T-helper 2 cell (primary cell): ENCODE measurements at places on chromosomes 3 and 15.
A peak's percentile ranks its signal among the peaks of the same experiment; 100 is the strongest.

DNA sequence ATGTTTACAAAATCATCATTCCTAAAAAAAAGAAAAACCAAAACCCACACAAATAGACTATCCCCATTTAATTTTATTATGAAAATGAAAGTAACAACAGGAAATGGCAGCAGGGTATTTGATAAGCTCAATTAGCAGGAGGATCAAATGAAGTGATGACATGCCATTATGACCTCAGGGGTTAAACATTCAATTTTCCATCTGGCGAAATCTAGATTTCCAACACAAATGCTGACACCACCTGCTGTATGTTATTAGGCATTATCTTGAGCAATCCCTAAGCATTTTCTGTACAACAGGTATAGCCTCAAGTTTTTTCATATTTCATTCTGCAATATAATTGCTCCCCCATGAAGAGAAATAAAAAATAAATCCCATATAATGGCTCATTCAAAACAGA lies 57.1 kb downstream of the SHQ1 start:
- DNase-seq, result no peak

DNA sequence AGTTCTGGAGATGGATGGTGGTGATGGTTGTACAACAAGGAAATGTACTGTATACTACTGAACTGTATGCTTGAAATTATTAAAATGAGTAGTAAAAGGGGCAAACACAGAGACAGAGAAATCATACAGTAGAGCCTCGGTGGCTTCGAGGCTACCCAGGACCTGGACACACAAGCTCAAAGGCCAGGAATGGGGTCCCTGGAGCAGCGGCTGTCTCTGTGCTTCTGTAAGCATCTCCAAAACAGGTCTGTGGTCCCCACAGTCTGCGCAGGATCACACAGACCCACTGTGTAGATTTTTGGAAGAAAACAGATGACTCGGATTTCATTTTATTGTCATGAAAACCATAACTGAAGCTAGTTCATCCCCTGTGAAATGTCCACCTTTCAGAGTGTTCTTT lies 39.7 kb downstream of the PGPEP1L start:
- DNase-seq, result no peak

GRCh38 chr3:155131104-155131503 lies 51.0 kb downstream of the MME start:
- peak; percentile 4 for DNase-seq

DNA sequence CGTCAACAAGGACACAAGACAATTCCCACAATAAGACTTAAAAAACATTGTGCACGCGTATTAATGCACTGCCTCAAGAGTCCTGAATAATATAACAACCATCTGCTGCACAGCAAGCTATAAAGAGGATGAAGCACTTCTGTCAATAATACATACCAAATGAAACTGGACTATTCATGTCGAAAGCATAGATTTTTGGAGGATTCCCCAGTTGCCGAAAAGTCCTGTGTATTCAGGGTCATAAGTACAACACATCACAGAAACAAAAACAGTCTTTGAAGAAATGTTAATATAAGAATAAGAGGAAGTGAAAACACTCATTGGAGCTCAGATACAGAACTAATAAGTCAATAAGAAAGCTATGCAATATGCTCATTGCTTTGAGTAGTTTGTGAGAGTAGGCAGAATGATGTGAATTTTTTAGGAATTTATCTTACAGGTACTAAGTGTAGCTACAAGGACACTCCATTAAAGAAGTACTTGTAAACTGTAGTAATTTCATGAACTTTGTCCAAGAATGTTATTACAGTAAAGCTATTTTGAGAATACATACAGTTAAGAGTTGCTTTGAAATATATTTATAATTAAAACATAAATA lies 31.6 kb downstream of the CBLB start:
- DNase-seq, result no peak

- no peak for DNase-seq
Observed at GRCh38 chr3:67384760-67385397, 269.5 kb downstream of the SUCLG2 start.

DNA sequence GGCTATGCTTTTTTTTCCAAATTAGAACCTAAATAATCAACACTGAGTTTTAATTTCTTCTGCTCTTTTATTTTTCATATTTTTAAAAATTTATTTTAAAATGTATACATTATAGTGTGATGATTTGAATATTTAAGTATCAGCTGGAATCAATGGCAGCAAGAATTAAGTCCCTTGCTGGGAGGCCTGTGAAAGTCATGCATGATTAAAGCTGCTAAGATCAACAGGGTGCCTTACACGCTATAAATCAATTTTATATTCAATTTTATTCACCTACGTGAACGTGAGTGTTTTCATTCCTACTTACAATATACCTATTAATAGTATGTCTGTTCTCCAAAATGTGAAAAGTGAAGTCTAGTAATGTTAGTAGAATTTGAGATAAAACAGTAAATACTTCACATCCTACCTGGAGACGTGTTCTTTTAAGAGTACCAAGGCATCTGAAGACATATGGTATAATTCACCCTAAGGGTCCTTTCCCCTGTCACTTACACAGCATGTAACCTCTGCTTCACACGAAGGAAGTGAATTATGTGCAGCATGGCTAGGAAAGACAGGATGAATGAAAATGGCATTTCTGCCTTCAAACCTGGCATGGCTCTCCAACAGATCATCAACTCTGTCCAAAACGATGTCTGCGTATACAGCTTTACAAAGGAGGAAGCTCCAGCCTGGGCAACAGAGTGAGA lies 640.4 kb upstream of the ROBO1 start:
- no peak for DNase-seq

- DNase-seq, result no peak
Observed at GRCh38 chr3:124257336-124257864, 265.5 kb upstream of the ROPN1 start.

DNA sequence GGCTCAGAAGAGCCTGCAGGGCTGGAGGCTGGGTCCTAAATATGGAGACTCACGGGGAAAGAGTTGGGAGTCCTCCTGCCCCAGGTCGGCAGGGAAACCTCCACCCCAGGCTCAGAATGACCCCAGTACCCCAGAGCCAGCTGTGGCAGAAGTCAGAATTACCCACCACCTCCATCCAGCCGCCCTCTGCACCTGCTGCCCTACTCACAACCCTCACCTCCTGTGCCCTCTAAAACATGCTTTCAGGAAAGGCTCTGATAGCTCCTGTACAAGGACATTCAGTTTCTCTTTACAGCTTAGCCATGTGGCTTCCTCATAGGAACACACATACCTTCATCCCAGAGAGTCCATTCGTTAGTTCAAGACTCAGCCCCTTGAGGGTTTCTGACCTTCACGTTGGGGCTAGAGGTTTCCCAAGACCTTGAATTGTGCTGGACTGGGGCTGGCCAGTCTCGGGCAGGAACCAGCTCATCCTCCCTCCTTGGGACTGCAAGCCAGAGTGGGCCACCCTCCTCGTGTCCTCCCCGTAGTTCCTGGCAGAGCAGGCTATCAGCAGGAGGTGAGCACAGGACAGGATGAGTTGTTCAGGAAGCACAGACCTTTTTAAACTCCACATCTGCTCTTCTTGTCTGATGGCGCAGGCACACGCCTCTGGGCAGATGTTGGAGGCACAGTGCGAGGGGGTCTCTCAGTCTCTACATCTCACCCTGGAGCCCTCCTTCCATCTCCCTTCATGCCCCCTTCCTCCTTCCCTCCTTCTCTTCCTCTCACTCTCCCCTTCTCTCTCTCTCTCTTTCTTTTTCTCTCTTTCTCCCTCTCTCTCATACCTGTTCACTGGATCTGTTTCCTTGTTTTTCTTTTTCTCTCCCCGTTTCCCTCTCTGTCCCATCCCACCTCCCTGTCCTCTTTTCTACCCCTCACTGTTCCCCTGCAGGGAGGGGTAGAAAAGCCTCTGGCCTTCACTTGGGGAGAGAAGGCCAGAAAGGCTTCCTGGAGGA lies 55.9 kb upstream of the NR2C2 start:
- no peak for DNase-seq

DNA sequence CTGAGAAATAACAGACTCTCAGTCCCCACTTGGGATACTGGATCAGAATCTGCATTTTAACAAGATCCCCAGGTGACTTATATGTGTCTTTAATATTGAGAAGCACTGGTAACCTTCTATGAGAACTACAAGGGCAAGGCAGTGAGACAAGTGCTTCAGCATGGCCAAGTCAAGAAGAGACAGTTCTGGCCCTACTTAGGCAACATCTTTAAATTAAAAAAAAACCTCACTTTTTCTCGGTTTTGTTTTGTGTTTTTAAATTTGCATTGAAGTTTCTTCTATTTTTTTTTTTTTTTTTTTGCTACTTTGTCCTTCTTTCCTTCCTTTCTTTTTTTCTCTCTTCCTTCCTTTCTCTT lies 42.5 kb upstream of the SPTSSB start:
- no peak for DNase-seq

GRCh38 chr3:71232175-71232679 lies 351.3 kb downstream of the FOXP1 start:
- DNase-seq, result no peak

DNA sequence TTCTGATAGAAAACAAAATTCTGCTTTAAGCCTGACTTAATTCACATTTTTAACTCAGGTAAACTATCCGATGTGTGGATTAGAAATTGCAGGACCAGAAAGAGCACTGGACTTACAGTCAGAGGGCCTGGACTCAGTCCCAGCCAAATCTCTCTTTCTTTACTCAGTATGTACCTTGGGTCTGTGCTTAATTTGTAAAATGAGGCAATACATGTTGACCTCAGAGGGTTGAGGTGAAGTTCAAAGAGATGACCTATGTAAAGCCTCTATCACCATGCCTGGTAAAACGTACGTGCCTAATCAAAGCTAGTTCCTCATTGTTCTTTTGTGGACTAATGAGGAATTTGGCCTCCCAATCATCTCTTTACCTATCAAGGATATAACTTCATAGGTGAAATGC lies 1.9 kb upstream of the BCL2A1 start:
- DNase-seq, result no peak

- DNase-seq, result no peak
Observed at GRCh38 chr3:76131396-76132153, 346.2 kb upstream of the ZNF717 start.

DNA sequence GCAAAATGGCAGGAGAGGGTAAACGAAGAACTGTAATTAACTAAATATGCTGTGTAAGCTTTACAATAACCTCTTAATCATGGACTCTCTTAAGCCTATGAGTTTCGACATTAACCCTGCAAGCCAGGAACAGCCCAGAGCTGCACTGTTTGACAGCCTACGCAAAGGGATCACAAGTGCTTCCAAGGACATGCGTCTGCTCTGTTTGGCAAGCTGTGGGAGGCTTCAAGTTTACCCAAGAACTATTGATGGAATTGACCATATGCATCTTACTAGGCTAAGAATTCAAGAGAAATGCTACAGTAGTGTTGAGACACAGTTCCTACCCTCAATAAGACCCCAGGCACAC lies 66.0 kb downstream of the PDZRN3 start:
- DNase-seq, result no peak

GRCh38 chr3:81568378-81568777 lies 193.1 kb downstream of the GBE1 start:
- no peak for DNase-seq

DNA sequence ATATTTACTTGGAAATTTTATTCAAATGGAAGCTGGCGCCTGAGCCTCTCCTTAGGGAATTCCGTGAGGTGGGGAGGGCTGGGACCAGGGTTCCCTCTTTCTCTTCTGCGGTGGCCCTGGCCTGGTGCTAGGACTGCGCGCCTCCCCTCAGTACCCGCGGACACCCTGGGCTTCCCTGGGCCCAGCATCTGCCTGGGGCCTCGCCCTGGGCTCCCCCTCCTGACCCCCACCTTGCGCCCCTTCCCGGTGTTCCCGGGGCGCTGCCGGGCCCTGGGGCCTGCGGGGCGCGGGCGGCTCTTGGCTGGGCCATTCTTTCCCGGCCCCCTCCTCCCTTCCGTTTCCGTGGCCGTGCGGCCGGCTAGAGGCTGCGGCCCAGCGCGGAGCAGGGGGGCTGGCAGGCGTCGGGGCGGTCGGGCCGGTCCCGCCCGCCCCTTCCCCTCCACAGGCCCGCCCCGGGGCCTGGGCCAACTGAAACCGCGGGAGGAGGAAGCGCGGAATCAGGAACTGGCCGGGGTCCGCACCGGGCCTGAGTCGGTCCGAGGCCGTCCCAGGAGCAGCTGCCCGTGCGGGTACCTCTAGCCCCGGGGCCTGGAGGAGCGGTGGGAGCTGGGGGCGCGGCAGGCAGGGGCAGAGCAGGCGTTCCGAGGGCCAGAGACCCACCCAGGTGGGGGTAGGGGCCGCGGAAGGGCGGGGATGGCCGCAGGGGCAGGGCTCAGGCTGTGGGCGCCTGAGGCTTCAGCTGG lies at the start of gene FES:
Gene FES, plus strand, starts transcription at position 529 of the 743 bp plus-strand sequence. CDS start 542 bp downstream, outside the sequence.
- no peak for DNase-seq

DNA sequence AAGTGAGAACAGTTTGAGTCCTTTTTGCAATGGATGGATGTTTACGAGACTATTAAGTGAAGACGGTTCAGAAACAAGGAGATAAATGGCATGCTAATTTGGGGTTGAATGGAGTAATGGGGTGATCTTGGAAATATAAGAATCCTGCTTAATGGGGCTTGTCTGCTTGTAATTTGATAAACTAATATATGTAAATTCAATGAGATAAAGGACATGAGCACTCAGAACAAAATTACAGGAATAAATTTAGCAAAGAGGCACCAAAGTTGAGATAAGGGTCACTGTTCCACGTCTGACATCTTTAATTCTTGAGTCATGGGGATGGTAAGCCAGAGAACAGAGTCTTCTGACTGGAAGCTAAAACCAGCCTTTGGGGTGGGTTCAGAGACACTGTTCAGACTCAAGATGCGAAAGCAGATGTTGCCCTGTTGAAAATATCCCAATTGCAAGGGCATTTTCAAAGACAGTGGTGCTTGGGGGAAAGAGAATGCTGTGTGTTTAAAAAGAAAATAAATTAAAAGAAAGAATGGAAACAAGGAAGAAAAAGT lies 67.8 kb upstream of the CHRNB4 start:
- no peak for DNase-seq

DNA sequence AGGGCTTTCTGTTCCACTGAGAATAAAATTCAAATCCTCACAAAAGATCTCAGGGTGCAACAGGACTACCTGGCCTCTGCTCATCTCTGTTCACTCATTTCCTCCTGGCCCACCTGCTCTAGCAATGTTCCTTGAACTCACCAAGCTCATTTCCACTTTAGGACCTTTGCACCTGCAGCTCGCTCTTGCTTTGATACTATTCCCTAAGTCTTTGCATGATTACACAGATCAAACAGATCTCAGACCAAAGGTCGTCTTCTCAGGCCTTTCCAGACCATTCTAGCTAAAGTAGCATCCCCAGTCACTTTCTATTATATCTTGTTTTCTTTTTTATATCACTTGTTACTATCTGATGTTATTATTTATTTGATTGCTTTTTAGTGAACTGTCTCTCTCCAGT lies 54.7 kb downstream of the B3GNT5 start:
- DNase-seq, result no peak

DNA sequence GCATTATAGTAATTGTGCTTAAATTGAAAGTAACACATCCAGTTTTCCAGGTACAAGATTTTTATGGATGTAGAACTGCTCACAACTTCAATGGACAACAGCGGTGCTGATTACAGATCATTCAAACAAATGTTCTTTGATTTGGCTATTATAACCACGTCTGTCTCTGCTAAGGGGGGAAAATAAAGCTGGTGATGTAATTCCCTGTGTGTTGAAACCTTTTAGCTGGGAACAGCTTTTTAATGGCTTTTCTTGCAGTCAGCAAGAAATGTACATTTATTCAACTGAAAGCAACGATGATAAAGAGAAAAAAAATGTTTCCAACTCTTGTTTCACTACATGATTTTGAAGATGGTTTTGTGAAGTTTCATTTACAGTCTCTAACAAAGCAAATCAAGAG lies 431.9 kb upstream of the AGTR1 start:
- DNase-seq, result no peak
